ENCODE measurements at places on chromosomes 12 and 14.

GRCh38 chr12:112987561-112987960, 9.2 kb downstream of the OAS2 start:
- DNase-seq, result no peak

GRCh38 chr14:33035416-33036194, 96.9 kb downstream of the NPAS3 start:
- DNase-seq, result no peak

- DNase-seq, result no peak
Observed at GRCh38 chr12:52754135-52754534, 23.0 kb downstream of the KRT76 start.

GRCh38 chr12:112961536-112961935, 16.8 kb upstream of the OAS2 start:
- no peak for DNase-seq
